Stromal cell of bone marrow (primary cell): ENCODE measurements at places on chromosomes 5 and 9.

DNA sequence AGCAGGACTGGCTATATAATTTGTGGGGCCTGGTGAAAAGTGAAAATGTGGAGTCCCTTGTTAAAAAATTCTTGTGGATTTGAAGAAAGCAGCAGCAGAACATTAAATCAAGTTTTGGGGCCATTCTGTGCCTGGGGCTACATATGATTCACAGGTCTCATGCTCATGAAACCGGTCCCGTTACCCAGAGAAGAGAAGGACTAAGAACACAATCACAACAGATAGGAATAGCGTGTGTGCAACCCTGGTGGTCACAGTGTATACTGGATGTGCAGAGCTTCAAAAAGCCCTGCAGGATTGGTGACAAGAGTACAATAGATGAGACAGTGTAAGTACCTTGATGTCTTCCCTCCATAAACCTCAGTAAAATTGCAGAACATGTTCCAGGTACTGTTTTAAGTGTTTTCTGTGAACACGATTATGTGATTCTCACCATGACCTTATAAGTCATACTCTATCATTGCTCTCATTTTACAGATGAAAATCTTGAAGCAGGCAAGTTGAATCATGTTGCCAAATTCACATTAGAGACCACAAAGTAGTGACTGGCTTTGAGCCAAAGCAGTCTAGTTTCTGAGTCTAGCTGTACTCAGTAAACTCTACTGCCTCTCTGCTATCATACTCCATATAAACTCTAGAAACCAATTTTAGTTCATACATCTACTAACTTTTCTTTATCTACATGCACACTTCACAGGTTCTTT is 636.5 kb downstream of the TAF11L14 start:
- peak; percentile 1 for DNase-seq

DNA sequence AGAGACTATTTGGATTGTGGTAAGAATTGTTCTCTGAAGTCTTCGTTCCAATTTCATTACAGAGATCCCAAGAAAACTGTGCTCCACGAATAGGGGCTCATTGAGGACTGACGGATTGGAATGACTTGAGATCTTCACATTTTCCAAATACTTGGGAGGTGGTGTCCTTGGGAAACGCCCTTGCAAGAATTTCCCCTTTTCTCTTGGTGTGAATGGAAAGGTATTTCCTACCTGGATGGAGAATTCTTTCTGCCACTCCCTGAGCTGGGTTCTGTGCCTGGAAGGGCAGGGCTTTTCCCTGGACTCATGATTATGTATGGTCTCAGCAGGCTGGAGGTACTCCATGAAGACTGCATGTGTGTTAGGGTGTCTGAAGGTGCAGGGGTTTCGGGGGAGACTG is 53.9 kb downstream of the SNX18 start:
- no peak for DNase-seq

DNA sequence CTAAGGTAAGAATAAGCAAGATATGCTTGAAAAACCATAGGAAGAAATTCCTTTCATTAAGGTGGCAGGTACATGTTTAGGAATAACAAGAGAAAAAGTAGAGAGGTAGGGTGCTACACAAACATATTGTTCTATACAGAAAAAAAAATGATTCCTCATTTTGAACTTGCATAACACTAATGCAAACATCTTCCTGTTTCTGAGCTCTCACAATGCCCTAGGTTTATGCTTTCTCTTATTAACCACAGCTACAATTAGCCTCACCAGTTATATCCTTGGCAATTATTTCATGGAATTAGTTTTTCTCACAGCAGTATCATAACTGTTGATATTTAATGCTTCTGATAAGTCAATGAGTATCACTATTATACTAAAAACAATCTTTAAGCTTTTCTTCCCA is 20.7 kb downstream of the CEMIP2 start:
- DNase-seq: no peak

DNA sequence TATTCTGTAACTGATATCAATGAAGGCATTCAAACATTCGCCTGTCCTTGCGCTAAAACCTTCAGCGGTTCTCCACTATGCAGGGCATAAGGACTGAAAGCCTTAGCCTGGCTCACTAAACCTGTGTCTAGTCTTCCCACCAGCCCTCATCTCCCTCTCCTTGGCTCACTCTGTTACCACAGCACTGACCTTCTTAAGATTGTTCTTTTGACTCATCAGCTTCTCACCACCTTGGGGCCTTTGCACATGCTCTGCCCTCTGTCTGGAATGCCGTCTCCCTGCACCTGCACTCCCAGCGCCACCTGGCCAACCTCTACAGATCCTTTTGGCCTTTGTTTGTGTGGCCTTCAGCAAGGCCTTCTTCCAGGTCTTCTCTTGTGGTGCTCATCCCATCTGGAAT is 131.8 kb upstream of the IER5L start:
- DNase-seq: no peak

GRCh38 chr5:179822444-179822990 is 1.8 kb downstream of the SQSTM1 start:
- no peak for DNase-seq

DNA sequence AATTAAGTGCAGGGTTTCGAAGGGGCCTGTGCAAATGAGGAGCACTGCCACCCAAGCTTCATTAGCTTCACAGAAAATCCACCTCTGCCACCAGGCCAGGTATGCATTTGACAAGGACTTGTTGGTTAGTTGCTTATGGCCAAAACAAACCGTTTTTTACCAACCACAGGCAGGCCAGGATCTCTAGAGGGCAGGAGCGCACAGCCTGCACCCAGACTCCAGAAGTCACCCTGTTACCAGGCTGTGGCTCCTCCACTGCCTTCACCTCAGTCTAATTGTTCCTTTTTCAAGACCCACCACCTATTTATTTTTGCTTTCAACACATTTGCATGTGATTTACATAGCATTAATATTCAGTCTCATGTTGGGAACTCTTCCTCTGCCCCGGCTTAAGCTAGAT is 78.3 kb upstream of the HSPA9 start:
- no peak for DNase-seq

DNA sequence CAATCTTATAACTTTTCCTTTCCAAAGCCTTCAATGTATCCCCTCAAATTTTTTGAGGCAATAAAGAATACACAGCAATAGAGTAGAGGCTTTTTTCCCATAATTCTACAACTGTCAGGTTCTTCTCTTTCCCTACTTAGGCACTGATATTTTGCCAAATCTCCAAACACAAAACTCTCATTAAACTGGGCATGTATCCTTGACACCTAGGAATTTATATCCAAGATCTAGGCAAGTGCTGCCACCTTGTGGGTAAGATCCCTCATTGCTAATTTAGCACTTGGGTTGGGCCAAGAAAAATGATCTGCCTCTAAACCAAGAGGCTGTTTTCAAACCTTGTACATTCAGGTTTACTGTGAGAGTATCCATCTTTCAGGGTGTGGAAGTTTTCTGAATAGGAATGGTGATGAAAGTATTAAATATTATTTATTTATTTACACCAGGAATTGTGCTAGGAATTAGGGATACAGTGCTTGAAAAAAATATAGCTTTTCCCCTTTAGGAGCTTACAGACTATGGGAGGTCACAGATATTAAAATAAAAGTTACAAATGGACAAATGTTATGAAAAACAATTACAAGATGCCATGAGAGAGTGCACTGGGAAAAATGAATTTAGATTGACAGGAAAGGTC is 17.6 kb downstream of the TSTD2 start:
- DNase-seq: peak; percentile 21

- DNase-seq: no peak
Observed at GRCh38 chr9:93648181-93648580, 71.8 kb downstream of the PHF2 start.

GRCh38 chr9:5263351-5264218 is 32.4 kb downstream of the INSL4 start:
- peak; percentile 2 for DNase-seq

- DNase-seq: no peak
Observed at GRCh38 chr9:135840107-135840506, 67.2 kb downstream of the CAMSAP1 start.

DNA sequence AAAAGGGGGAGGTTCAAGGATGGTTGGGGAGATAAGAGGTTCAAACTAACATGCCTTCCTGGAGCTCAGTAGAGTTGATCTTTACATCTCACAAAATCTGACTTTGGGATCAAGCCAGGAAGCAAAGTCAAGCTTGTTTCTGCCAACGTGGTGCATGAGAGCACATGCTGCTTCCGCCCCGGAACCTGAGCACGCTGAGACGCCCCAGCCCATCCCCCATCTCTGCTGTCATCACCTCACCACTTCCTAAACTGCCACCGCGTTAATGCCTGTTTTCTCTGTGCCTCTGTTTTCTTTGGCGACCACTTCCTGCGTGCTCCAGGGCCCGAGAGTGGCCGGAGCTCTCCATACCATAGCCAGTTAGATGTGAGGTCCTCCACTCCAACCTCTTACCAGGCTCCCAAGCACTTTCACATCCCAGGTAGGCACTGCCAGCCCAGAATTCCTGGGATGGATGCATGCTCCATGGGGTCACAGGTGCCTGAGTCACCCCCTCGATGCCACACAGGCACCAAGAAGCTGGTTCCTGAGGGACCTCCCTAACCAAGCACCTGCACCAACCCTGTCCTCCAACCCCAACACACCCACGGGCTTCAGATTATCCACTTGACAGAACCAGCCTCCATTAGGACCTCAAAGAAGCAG is 31.2 kb upstream of the AFAP1L1 start:
- no peak for DNase-seq

DNA sequence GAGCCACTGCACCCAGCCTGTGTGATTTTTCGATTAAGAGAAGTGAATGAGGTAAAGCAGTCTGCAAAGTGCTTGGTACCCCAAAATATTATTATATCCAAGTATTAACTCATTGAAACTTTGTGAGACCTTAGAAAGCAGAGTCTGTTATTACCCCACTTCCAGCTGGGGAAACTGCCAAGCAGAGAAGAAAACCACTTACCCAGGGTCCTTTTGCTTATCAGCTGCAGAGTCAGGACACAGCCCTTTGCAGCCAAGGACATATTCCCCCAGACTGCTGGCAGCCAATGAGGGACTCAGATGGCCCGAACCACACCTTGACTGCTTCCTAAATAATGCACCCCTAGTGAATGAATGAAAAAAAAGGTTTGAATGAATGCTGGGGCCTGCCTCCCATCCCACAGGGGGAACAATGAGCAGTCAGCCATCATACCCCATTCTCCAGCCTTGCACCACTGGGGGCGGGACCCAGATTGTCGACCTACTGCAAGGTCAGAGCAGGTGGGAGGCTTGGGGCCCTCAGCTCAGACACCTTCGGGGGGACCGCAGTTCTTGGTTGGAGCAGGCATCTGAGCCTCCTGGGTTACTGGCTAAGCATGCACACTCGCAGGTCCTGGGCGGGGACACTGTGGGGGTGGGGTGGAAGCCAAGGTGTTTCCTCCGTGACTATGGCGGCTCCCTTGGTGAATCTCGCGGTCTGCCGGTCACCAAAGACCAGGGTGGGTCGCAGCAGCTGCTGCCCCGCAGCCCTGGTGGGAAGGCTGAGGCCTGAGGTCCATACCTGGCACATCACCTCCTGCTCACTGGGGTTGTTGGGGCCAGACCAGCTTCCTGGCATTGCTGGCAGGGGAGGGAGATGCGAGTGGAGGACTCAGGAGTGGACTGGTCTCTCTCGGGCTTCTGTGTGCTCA is 29.7 kb downstream of the PRRT1B start:
- DNase-seq: no peak

- DNase-seq: no peak
Observed at GRCh38 chr5:102138243-102138653, 157.8 kb downstream of the SLCO4C1 start.

DNA sequence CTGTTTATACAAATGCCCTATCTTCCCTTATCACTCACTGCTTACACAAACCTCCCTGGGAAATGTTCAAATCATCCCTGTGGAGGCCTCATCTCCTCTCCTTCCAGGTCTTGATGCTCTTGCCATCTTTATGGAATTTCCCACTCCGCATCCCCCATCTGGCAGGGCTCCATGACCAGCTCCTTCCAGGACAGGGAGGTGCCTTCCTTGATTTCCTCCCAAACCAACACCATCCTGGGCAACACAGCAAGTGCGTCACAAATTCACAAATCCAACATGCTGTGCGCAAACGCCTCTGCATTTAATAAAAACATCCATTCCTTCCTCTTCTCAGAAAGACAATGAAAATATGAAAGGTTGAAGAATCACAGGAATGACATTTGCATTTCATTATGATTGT is 51.7 kb downstream of the EPB41L4A start:
- DNase-seq: no peak

GRCh38 chr9:16245756-16246440 is 624.6 kb downstream of the BNC2 start:
- DNase-seq: no peak

DNA sequence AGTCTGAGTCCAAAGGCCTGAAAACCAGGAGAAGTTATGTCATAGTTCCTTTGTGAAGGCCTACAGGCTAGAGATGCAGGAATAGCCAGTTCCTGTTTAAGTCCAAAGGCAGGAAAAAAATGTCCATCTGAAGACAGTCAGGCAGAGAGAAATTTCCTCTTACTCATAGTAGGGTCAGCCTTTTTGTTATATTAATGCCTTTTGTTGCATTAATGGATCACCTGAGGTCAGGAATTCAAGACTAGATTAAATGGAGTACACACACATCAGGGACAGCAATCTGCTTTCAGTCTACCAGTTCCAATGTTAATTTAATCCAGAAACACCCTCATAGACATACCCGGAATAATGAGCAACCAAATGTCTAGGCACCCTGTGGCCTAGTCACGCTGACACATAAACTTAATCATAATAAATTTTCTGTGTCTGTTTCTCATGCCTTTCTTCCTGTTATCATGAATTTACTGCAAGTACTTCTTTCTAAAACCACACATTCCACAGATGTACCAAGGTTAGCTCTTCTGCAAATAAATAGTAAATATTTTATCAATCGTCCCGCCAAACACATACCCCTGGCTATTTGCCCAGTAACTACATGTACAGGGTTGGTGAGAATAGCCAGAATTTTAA is 703.9 kb downstream of the EFNA5 start:
- DNase-seq: no peak

GRCh38 chr9:128211186-128211980 is 8.2 kb downstream of the DNM1 start:
- DNase-seq: no peak

DNA sequence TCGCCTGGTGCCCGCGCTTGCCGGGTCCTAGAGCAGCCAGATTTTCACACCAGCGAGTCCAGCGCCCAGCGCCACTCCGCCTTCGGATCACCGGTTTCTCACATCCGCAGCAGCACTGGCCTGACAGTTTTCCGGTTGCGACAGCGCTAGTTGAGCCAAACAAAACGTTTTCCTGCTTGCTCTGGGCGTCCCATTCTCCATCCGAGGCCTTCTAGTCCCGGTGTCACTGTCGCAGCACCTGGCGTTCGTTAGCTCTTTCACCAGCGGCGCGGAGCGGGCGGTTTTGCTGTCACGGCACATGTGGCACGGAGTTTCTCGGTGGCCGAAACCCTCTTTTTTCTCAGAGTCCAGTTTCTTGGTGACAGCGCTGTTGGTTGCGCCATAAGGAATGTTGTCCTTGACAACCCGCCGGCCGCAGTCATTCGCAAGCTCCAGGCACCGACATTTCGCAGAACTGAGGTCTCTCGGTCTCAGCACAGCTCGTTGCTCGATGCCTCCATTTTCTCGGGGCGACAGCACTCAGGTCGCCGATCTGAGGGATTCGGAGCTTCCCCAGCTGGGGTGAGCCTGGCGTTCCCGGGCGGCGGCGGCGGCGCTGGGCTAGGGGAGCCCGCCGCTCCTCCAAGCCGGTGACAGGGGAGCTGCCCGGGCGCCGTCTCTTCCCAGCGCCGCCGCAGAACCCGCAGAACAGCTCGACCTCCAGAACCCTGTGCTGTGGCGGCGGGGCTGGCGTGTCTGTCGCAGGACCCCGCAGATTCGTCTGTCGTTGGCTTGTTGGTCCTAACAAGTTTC is 47.8 kb downstream of the ANXA2R start:
- DNase-seq: peak; percentile 81
